Activated naive CD8-positive, alpha-beta T cell treated with anti-CD3 and anti-CD28 coated beads, Interleukin-2, amount 10 ng/mL, durations not matched to agents 7 days and 5 days (primary cell): ENCODE measurements at places on chromosomes 12 and 14. TPM values are rescaled to one million over a fixed set of nuclear protein-coding genes. Genes with fewer than 3 reads are reported as not detected.

Gene NELL2
- 147 TPM for total RNA-seq

DNA sequence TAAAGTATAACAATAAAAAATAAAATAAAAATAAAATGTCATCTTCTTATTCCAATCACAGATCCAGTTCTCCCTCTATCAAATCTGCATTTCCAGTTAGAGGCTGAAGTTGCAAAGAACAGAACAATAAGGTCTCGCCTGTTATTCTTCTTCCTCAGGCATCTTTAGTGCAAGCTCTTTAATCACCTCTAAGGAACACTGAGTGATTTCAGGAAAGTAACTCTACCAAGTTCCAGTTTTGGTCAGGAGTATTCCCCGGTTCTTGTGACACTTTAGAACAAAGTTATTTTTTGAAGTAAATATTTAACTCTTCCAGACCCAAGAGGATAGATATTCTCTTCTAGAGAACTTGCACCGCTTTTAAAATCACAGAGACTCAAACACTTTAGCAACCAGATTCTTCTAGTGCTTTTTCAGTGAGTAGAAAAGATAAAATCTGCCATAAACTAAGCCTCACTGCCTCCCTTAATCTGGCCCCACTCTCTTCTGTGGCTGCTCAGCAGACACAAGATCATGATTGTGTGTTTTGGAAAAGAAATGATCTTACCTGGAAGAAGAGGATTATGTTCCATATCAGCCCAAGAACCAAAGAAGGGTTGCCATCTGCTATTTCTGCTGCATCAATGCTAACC lies 57.9 kb upstream of the DICER1 start:
- H3K36me3 ChIP-seq: no peaks in the 10 kb centered on the region
- H3K27ac ChIP-seq: no peak overlapping the region
- DNase-seq: no peak
- H3K4me1 ChIP-seq: no peaks in the 10 kb centered on the region
- peaks cover 5% of the 10 kb centered on the region for H3K27me3 ChIP-seq

Gene FOS
- total RNA-seq: 60.3 TPM

DNA sequence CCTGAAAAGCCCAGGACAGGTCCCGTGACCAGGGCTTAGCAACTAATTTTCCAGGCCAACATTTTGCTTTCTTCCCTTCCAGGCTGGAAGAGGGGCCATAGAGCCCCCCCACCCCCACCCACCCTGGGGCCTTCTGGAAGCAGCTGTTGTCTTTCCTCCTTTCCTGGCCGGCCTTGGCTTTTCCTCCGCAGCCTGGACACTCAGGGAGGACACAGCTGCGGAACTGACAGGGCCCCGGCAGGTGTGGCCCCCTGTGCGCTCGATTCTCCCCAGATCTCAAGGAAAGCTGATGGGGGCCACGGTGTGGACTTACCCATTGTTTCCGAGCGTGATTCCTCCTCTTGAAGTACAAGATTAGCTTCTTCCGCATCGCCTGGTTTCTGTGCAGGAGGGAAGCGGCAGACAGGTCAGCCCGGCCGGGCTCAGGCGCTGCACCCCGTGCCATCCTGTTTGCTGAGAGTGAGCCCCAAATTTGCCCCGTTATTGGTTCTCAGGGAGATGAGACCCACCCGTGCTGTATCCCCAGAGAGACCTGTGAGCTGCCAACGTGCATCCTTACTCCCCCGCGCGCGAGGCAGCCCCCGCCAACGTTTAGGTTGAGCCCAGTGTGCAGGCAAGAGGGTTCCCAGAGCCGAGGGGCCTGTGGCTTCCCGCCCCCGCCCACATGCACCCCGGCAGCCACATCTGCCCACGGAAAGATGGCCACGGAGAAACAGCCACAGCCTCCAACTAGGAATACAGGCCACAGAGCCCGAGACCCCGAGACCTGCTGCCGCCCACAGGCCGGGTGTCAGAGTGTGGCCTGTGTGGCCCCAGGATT lies 129.6 kb downstream of the NCOR2 start:
- no peaks in the 10 kb centered on the region for H3K4me1 ChIP-seq
- H3K4me3 ChIP-seq: no peak overlapping the region
- DNase-seq: no peak
- peaks cover 1% of the 10 kb centered on the region for H3K36me3 ChIP-seq

Gene AQP2
- not detected for total RNA-seq

DNA sequence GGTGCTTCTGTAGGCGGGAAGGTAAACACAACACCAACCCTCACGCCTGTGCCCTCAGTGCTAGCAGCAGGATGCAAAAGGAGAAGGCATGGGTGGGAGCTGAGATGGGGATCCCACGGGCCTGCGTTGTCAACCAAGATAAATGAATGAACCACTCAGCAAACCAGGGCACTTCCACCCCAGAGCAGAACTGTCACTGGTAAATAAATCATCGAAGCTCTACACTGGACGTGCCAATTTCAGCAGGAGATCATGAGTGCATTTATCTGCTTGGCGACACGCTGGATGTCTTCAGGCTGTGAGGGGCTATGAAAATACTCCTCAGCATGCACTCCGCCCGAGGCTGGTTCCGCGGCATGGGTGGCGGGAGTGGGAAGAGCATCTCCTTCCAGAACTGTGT lies 33.2 kb downstream of the HSPB8 start:
- H3K4me3 ChIP-seq: no peak overlapping the region
- DNase-seq: no peak
- no peaks in the 10 kb centered on the region for H3K4me1 ChIP-seq
- H3K36me3 ChIP-seq: no peaks in the 10 kb centered on the region
- H3K27me3 ChIP-seq: no peaks in the 10 kb centered on the region

- H3K4me3 ChIP-seq: no peak overlapping the region
- no peaks in the 10 kb centered on the region for H3K36me3 ChIP-seq
- no peaks in the 10 kb centered on the region for H3K4me1 ChIP-seq
- H3K27ac ChIP-seq: no peak overlapping the region
Measured at GRCh38 chr14:38389681-38390080, 133.8 kb upstream of the CLEC14A start.

- no peak overlapping the region for H3K4me3 ChIP-seq
- no peaks in the 10 kb centered on the region for H3K36me3 ChIP-seq
- no peak for DNase-seq
- H3K27ac ChIP-seq: no peak overlapping the region
- peaks cover 14% of the 10 kb centered on the region for H3K27me3 ChIP-seq
Measured at GRCh38 chr12:1499351-1499750, 95.0 kb downstream of the FBXL14 start.

DNA sequence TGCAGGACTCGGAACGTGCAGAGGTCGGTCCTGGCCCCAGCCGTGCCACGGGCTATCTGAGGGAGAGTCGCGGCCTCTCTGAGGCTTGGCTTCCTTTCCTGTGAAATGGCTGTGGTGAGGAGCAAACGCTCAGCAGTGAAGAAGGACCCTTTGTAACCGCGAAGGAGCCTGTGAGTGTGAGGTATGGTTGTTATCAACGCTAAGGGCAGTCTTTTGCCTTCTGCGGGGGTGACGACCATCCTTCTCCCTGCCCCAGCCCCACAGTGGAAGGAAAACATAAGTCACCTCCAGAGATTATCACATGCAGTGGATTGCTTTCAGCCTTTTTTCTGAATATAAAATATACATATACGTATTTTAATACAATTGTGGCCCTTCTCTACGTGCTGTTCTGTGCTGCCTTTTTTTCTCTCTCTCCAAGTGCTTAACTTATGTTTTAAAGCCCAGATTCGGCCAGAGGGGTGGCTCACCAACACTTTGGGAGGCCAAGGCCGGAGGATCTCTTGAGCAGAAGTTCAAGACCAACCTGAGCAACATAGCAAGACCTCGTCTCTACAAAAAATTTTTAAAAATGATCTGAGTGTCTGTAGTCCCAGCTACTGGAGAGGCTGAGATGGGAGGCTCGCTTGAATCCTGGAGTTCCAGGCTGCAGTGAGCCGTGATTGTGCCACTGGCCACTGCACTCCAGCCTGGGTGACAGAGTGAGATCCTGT lies 17.4 kb downstream of the TAMALIN start:
- peaks cover 30% of the 10 kb centered on the region for H3K4me1 ChIP-seq
- H3K36me3 ChIP-seq: no peaks in the 10 kb centered on the region
- peak overlapping the region; percentile 91 for H3K4me3 ChIP-seq
- peak; percentile 51 for DNase-seq
- H3K27ac ChIP-seq: peak overlapping the region; percentile 97
- H3K27me3 ChIP-seq: no peaks in the 10 kb centered on the region

Gene SLC25A47
- not detected for total RNA-seq

Gene SLC25A21
- total RNA-seq: not detected

GRCh38 chr14:54600717-54601109 lies 33.8 kb downstream of the SAMD4A start:
- no peaks in the 10 kb centered on the region for H3K4me1 ChIP-seq
- H3K27me3 ChIP-seq: peaks cover 6% of the 10 kb centered on the region
- DNase-seq: no peak
- no peak overlapping the region for H3K4me3 ChIP-seq
- no peaks in the 10 kb centered on the region for H3K36me3 ChIP-seq
- H3K27ac ChIP-seq: no peak overlapping the region
